ENCODE measurements at places on chromosomes 7 and 10.

- DNase-seq: no peak
Measured at GRCh38 chr7:128161466-128162125, 79.5 kb upstream of the LEP start.

DNA sequence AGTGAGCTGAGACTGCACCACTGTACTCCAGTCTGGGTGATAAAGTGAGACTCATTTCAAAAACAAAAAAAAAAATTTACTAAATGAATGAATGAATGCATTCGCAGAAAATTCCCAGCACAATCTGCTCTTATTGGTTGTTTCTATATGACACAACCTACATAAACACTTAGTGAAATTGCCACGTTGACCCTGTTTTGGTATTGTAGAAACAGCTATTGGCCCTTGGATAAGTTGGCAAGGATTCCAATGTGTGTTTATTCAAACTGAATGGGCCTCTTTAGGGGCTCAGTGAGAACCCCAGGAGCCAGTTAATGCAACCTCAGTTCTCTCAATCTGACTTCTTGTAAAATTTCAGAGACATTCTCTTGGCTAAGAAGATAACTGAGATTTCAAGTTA is 66.0 kb downstream of the HHEX start:
- DNase-seq: no peak

GRCh38 chr7:98329100-98329790 is 47.8 kb downstream of the BRI3 start:
- no peak for DNase-seq

GRCh38 chr10:42992156-42992956 is 84.5 kb upstream of the RET start:
- DNase-seq: no peak

GRCh38 chr10:85934586-85934985 is 432.0 kb downstream of the GRID1 start:
- DNase-seq: no peak
